ENCODE measurements at places on chromosomes 16 and 17.

DNA sequence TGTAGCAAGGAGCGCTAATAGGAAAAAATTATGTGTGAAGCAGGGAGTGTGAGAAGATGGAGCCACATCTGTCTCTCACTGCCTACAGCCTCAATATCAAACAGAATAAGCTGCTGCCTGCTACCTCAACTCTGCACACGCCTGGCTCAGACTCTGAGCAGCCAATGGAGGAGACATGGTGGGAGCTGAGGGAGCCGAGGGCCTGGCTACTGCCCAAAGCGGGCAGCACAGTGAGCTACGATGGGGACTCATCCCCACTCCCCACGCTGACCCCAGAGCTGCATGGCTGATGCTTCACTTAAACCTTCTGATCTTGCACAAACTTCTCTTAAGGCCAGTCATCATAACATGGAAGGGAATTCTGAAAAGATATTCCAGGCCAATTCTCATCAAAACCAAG is 11.1 kb upstream of the FLYWCH2 start:
- no peak for DNase-seq

GRCh38 chr17:39579318-39580081 is 28.2 kb downstream of the NEUROD2 start:
- no peak for DNase-seq

GRCh38 chr16:66508914-66509496 is 40.9 kb downstream of the TK2 start:
- no peak for DNase-seq

DNA sequence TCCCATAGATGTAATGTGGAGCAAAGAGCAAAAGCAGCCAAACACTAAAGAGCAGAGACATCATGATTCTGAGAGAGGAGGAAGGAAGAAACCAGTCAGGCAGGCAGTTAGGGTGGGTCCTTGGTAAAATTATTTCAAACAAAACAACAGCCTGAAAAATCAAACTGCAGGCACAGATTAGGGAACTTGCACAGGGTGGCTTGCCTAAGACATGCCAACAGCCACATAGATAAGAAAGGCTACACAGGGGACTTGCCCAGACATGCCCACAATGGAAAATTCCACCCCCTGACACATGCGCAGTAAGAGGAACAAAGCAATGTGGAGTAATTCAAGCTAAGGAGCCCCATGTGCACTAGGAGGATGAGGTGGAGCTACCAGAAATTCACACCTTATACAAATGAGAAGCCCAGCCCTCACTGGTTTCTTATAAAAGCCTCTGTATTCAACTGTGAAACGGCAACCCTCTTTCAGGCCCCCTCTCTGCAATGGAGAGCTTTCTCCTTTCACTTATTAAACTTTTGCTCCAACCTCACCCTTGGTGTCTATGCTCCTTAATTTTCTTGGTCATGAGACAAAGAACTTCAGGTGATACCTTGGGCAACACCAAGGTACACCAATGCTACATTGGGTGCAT is 7.3 kb upstream of the GAS7 start:
- DNase-seq = no peak
